ENCODE measurements at places on chromosomes 7 and 10.

GRCh38 chr10:53597835-53598251, 825.3 kb upstream of the MBL2 start:
- DNase-seq = no peak

DNA sequence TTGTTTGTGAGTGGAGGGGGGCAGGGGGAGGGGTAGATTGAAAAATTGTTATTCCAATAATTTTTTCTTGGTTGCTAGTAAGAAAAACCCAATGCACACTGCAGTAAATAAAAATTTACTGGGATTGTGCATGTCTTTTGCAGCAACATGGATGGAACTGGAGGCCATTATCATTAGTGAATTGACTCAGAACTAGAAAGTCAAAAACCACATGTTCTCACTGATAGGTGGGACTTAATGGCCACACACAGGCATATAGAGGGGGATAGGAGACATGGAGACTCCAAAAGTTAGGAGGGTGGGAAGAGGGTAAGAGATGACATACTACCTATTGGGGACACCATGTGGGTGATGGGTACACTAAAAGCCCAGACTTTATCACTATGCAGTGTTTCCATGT, 67.2 kb downstream of the BUB3 start:
- DNase-seq = no peak

- no peak for DNase-seq
Observed at GRCh38 chr10:119250641-119251314, 43.4 kb downstream of the GRK5 start.

DNA sequence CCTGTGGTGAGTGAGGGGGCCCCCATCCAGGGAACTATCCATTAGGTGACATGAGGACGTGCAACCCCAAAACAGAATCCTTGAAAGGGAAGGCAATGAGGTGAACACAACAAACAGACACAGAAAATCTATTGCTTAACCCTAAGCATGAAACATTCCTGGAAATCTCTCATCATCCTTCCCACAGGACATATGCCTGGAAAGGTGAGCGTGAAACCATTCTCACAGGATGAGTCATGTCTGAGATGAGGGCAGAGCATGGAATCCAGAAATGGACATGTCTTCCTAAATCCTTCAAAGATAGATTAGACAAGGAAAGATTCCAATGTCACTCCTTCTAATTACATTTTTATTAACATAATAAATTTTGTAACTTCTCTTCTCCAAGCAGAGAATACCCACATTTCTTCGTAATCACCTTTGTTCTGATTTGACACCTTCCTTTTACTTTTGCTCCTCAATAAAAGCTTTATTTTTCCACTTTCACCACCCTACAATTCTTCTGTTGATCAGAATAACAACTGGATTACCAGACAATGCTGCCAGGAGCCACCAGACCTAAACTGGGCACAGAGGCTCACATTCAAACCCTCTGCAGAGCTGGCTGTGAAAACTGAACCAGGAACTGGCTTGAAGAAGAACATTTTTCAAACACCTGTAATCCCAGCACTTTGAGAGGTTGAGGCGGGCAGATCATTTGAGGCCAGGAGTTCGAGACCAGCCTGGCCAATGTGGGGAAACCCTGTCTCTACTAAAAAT, 67.2 kb downstream of the COBL start:
- DNase-seq = no peak

DNA sequence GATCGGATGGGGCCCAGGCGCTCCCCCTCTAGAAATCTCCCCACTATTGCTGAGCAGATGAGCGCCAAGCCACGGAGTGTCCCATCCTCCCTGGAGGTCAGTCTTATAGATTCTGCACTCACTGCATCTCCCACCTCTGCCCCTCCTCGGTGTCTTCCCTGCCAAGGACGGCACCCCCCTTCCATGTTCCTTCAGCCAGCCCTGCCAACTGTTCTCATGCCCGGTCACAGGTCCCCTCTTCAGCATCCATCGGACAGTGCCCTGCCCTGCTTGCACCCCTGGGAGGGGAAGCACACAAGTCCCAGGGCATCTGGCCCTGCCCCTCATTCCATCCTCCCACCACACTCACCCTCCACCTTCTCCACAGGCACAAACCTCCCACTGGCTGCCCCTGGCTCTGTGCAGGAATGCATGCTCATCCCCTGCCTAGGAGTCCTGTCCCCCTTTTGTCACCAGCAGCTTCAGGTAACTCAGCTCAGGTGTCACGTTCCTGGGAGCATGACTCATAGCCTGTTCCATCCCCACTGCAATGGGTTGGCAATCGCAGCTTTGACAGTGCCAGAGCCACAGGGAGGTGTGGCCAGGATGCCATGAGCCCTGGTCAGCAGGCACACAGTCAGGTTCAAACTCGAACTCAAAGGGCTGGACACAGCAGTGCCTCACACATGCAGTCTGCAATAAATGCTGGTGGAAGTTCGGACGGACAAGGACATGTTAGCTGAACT, 234.7 kb upstream of the TCERG1L start:
- DNase-seq = no peak

DNA sequence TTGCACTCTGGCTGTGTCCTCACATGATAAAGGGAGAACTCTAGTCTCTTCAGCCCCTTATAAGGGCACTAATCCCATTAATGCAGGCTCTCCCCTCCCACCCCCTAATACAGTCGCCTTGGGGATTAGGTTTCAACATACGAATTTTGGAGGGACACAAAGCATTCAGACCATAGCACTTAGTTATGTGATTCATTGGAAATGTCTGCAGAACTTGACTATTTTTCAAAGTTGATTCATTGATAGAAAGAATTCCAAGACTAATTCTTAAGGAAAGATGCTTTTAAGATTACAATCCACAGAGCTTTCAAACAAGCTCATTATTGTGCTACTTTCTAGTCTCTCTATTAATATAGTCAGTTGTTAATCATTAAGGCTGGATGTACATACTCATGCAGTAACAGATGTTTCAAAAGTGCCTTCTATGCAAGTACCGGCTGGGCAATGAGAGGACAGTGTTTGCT, 85.3 kb upstream of the RPA3 start:
- no peak for DNase-seq

DNA sequence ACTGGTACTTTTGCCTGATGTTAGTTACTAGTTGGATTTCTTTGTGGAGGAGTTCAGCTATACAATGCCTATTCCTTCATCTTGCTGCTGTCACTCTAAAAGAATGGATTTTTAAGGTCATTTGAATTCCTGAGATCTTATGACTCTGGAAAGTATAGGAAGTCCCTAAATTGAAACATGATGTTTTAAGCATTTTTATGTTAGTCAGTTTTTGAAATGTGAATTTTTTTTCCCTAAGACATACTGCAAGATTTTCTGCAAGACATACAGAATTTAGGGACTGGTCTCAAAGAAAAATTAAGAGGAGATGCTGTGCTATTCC, 355.8 kb downstream of the SUGCT start:
- DNase-seq = no peak

- no peak for DNase-seq
Observed at GRCh38 chr7:39300276-39300675, 265.9 kb upstream of the YAE1 start.

- DNase-seq = no peak
Observed at GRCh38 chr7:105244594-105244993, 144.1 kb downstream of the SRPK2 start.

DNA sequence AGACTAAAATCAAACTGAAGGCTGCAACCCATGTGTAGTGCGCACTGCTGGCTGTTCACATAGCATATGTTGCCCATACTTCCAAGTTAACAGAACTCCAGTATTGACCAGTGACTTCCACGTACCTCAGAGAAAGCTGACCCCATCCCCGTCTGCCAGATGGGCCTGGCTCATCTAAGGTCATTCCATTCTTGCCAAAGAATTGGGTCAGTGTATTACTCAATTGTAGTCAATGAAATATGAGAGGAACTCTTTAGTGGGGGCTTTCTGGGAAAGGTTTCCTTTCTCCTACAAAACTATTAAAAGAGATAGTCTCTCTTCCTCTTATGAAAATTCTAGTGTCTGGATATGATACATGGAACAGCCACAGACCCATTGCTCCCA, 238.6 kb downstream of the COBL start:
- no peak for DNase-seq

- DNase-seq = no peak
Observed at GRCh38 chr7:141276031-141276430, 202.2 kb downstream of the TMEM178B start.

DNA sequence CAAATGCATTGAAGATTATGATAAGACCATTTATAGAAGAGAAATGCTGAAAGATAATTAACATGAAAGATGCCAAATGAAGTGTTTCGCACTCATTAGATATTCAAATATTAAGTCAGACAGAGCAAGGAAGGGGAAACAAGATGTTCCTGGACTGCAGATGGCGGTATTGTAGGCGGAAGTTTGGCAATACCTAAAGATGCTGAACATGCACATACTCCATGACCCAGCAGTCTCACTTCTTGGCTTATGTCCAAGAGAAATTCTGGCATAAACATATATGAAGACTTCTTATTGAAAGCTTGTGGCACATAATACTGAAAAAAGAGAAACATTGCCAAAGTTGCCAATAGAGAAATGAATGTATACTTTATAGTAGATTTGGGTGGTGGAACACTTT, 325.4 kb upstream of the SEMA3C start:
- DNase-seq = no peak

DNA sequence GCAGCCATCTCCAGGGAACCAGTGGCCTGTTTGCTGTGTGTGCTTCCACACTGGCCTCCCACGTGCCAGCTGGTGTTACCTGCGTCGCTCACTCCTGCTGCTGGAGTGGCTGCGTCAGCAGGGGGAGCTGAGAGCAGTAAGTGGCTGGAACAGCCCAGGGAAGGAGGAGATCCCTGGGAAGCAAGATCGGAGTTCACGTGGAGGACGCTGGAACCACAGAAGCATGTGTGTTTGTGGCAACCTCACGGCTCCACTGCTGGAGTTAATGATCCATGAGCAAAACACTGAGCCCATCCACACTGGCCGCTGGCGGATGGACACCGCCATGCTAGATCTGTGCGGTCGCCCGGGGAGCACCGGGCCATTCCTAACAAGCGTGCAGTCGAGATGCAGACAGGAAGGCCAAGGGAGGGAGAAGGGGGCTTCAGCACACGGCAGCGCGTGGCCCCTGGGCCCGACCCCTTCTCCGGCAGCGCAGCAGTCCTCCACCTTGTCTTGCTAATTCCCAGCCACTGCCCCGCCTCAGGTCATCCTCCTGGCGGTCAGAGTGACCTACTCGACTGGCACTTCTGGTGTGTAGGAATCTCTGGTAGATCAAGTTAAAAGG, 68.5 kb upstream of the EEPD1 start:
- no peak for DNase-seq

GRCh38 chr7:157670490-157671357, 333.9 kb downstream of the DNAJB6 start:
- DNase-seq = no peak
